Natural killer cell (primary cell): ENCODE measurements at places on chromosomes 3 and 15. TPM values are rescaled to one million over a fixed set of nuclear protein-coding genes. Genes with fewer than 3 reads are reported as not detected.

DNA sequence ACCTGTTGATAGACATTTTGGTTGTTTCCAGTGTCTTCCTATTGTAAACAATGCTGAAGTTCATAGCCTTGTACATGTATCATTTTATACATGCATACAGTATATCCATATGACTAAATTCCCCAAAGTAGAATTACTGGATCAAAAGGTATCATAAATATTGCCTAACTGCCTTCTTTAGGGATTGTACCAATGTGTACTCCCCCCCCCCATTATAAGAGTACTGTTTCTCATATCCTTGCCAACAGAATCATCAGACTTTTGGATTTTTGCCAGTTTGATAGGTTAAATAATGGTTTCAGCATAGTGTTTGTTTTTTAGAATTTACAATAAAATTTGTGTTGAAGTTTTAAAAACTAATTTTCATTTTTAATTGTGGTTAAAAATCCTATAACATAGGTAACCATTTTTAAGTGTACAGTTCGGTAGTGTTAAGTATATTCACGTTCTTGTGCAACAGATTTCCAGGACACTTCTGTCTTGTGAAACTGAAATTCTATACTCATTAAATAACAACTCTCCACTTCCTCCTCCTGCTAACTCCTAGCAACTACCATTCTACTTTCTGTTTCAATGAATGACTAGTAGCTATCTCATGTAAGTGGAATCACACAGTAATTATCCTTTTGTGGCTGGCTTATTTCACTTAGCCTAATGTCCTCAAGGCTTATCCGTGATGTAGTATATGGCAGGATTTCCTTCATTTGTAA is 30.8 kb upstream of the MAP3K13 start:
- DNase-seq, result no peak
- H3K27ac ChIP-seq, result no peak overlapping the region
- no peak overlapping the region for H3K4me3 ChIP-seq
- H3K36me3 ChIP-seq, result no peaks in the 10 kb centered on the region
- H3K4me1 ChIP-seq, result no peaks in the 10 kb centered on the region

DNA sequence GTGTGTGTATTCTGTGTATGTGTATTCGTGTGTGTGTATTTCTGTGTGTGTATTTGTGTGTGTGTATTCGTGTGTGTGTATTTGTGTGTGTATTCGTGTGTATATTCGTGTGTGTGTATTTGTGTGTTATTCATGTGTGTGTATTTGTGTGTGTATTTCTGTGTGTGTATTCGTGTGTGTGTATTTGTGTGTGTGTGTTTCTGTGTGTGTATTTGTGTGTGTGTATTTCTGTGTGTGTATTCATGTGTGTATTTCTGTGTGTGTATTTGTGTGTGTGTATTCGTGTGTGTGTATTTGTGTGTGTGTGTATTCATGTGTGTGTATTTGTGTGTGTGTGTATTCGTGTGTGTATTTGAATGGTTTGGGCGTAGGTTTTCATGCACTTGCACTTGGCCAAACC is 405.4 kb downstream of the SOX2 start:
- H3K36me3 ChIP-seq, result no peaks in the 10 kb centered on the region
- no peak overlapping the region for H3K27ac ChIP-seq

- H3K4me1 ChIP-seq, result no peaks in the 10 kb centered on the region
- H3K36me3 ChIP-seq, result no peaks in the 10 kb centered on the region
- H3K27me3 ChIP-seq, result no peaks in the 10 kb centered on the region
- H3K27ac ChIP-seq, result no peak overlapping the region
These were observed 429.5 kb downstream of the NAALADL2 start for GRCh38 chr3:175288621-175289020.

- DNase-seq, result no peak
- no peaks in the 10 kb centered on the region for H3K27me3 ChIP-seq
- H3K27ac ChIP-seq, result no peak overlapping the region
- H3K36me3 ChIP-seq, result no peaks in the 10 kb centered on the region
- peaks cover 4% of the 10 kb centered on the region for H3K4me1 ChIP-seq
These were observed 78.4 kb downstream of the AKAP13 start for GRCh38 chr15:85458764-85459163.

DNA sequence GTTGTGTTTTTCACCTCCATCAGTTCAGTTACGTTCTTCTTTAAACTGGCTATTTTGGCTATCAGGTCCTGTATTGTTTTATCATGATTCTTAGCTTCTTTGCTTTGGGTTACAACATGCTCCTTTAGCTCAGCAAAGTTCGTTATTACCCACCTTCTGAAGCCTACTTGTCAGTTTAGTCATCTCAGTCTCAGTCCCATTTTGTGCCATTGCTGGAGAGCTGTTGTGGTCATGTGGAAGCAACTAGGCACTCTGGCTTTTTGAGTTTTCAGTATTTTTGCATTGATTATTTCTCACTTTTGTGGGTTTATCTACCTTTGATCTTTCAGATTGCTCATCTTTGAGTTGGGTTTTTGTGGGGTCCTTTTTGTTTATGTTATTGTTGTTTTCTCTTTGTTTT is 151.3 kb downstream of the CFAP20DC start:
- H3K27me3 ChIP-seq, result no peaks in the 10 kb centered on the region
- H3K4me3 ChIP-seq, result no peak overlapping the region
- DNase-seq, result no peak
- H3K4me1 ChIP-seq, result peaks cover 16% of the 10 kb centered on the region
- no peaks in the 10 kb centered on the region for H3K36me3 ChIP-seq
- peak overlapping the region; percentile 58 for H3K27ac ChIP-seq

- no peak overlapping the region for H3K4me3 ChIP-seq
- H3K27me3 ChIP-seq, result no peaks in the 10 kb centered on the region
- no peak overlapping the region for H3K27ac ChIP-seq
- H3K4me1 ChIP-seq, result no peaks in the 10 kb centered on the region
- no peak for DNase-seq
These were observed 68.4 kb upstream of the GALNT15 start for GRCh38 chr3:16106050-16106449.

DNA sequence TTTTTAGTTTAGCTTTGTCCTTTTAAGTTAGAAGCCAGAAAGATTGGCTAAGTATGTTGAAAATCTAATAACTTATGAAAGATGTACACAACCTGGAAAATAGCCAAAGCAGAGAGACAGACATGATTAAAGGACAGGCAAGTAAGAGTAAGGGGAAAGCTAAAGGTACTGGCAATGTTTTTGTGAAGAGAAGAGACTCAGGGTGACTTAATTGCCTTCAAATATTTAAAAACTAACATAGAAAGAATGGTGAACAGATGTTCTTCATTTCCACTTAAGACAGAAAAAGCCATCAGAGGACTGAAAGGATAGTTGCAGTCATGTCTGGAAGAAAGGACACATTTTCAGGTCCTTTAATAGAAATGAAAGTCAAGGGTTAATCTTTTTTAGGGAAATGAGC is 68.8 kb downstream of the ZNF385D start:
- DNase-seq, result no peak
- H3K36me3 ChIP-seq, result no peaks in the 10 kb centered on the region
- no peaks in the 10 kb centered on the region for H3K27me3 ChIP-seq
- no peaks in the 10 kb centered on the region for H3K4me1 ChIP-seq
- H3K27ac ChIP-seq, result no peak overlapping the region

ROPN1 gene
- not detected for total RNA-seq

DNA sequence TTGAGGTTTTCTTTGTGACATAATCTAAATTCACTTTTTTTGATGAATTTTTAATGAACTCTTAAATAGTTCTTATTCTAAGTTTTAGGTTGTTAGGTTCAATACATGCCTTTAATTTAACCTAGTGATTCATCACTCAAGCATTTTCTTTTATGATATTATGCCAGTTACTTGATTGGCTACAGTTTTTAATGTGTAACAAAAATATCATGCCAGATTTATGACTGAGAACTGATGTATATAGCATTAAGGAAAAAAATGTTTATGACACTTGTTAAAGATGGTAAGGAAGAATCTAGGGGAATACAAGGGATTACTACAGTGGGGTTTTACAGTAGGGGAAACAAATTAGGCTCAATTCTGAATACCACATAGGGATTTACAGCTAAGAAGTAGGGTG is 103.1 kb downstream of the VGLL3 start:
- no peak overlapping the region for H3K4me3 ChIP-seq
- no peaks in the 10 kb centered on the region for H3K4me1 ChIP-seq
- DNase-seq, result no peak
- H3K36me3 ChIP-seq, result no peaks in the 10 kb centered on the region
- H3K27ac ChIP-seq, result no peak overlapping the region
- no peaks in the 10 kb centered on the region for H3K27me3 ChIP-seq

FGF7 gene
- total RNA-seq, result not detected

GRCh38 chr15:38195191-38195901 is 57.3 kb upstream of the SPRED1 start:
- no peak overlapping the region for H3K4me3 ChIP-seq
- H3K27ac ChIP-seq, result no peak overlapping the region
- no peaks in the 10 kb centered on the region for H3K36me3 ChIP-seq
- peaks cover 2% of the 10 kb centered on the region for H3K27me3 ChIP-seq
- no peaks in the 10 kb centered on the region for H3K4me1 ChIP-seq

GRCh38 chr3:46278816-46279672 is 36.8 kb downstream of the CCR3 start:
- H3K36me3 ChIP-seq, result no peaks in the 10 kb centered on the region
- H3K4me3 ChIP-seq, result no peak overlapping the region
- H3K27me3 ChIP-seq, result no peaks in the 10 kb centered on the region
- no peak for DNase-seq
- peaks cover 73% of the 10 kb centered on the region for H3K4me1 ChIP-seq

- no peaks in the 10 kb centered on the region for H3K4me1 ChIP-seq
- no peak overlapping the region for H3K27ac ChIP-seq
- no peaks in the 10 kb centered on the region for H3K27me3 ChIP-seq
- H3K4me3 ChIP-seq, result no peak overlapping the region
These were observed 5.6 kb downstream of the SERPINI1 start for GRCh38 chr3:167740961-167741587.

GRCh38 chr3:126288314-126288713 is 68.9 kb downstream of the KLF15 start:
- H3K4me1 ChIP-seq, result peaks cover 4% of the 10 kb centered on the region
- H3K4me3 ChIP-seq, result no peak overlapping the region
- peaks cover 17% of the 10 kb centered on the region for H3K27me3 ChIP-seq
- no peak for DNase-seq
- no peak overlapping the region for H3K27ac ChIP-seq

KIF7 gene
- 1.6 TPM for total RNA-seq

WDR72 gene
- not detected for total RNA-seq

CBLB gene
- total RNA-seq, result 287 TPM

GRCh38 chr3:176167272-176167671 is 1030.0 kb downstream of the TBL1XR1 start:
- H3K4me1 ChIP-seq, result no peaks in the 10 kb centered on the region
- no peak for DNase-seq
- no peaks in the 10 kb centered on the region for H3K36me3 ChIP-seq
- no peak overlapping the region for H3K27ac ChIP-seq
- H3K4me3 ChIP-seq, result no peak overlapping the region

- H3K4me1 ChIP-seq, result no peaks in the 10 kb centered on the region
- H3K27ac ChIP-seq, result no peak overlapping the region
- no peak overlapping the region for H3K4me3 ChIP-seq
- no peak for DNase-seq
These were observed 307.6 kb upstream of the LRRFIP2 start for GRCh38 chr3:37481982-37482381.

- DNase-seq, result no peak
- H3K27ac ChIP-seq, result no peak overlapping the region
- H3K36me3 ChIP-seq, result no peaks in the 10 kb centered on the region
- no peak overlapping the region for H3K4me3 ChIP-seq
These were observed 2.0 kb downstream of the SRGAP3 start for GRCh38 chr3:9247361-9247940.

DNA sequence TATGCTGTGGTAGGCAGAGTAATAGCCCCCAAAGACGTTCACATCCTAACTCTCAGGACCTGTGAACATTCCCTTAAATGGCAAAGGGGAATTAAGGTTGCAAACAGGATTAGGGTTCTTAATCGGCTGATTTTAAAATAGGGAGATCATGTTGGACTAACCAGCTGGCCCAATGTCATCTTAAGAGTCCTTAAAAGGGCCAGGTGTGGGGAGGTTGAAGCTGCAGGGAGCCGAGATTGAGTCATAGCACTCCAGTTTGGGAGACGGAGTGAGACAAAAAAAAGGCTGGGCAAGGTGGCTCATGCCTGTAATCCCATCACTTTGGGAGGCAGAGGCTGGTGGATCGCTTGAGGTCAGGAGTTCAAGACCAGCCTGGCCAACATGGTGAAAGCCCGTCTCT is 1.6 kb upstream of the FLNB start:
- no peak for DNase-seq
- no peak overlapping the region for H3K27ac ChIP-seq
- H3K36me3 ChIP-seq, result no peaks in the 10 kb centered on the region
- peaks cover 25% of the 10 kb centered on the region for H3K4me1 ChIP-seq
- H3K4me3 ChIP-seq, result no peak overlapping the region

INKA1 gene
- total RNA-seq, result not detected

SH2D7 gene
- total RNA-seq, result not detected

DNA sequence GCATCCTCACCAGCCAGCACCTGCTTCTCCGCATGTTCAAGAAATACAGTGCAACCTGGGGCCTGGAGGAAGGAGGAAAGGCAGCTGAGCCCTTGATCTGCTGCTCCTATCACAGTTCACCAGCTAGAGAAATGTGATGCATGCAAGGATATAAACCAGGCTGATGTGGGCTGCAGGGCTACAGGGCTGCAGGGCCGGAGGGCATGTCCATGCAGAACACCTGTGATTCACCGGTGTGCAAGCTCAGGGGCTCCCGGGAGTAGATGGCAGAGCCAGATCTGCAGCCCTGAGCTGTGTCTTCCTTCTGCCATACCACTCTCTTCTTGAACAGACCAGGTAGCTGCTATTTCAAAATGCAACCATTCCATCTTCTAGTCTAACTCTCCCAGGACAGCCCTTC is 84.9 kb downstream of the HMG20A start:
- H3K27ac ChIP-seq, result no peak overlapping the region
- peaks cover 6% of the 10 kb centered on the region for H3K4me1 ChIP-seq
- DNase-seq, result no peak
- H3K4me3 ChIP-seq, result no peak overlapping the region
- H3K36me3 ChIP-seq, result no peaks in the 10 kb centered on the region

ALG3 gene
- total RNA-seq, result 20.4 TPM

DNA sequence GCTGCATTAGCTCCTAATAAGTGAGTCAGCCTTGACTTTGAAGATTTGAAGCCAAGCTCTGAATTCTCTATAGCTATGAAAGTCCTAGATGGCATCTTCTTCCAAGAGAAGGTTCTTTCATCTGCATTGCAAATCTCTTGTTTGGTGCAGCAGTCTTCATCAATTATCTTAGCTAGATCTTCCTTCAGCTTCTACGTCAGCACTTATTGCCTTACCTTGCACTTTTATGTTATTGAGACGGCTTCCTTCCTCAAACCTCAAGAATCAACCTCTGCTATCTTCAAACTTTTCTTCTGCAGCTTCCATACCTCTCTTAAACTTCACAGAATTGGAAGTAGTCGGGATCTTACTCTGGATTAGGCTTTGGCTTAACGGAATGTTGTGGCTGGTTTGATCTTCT is 167.6 kb downstream of the SCAPER start:
- no peak for DNase-seq
- no peak overlapping the region for H3K4me3 ChIP-seq
- no peaks in the 10 kb centered on the region for H3K4me1 ChIP-seq
- H3K27ac ChIP-seq, result no peak overlapping the region

- DNase-seq, result no peak
- H3K27ac ChIP-seq, result no peak overlapping the region
- no peaks in the 10 kb centered on the region for H3K36me3 ChIP-seq
These were observed 6.8 kb downstream of the GATM start for GRCh38 chr15:45371546-45371945.

SLC2A2 gene
- total RNA-seq, result not detected

GRCh38 chr3:155312781-155313180 is 19.3 kb upstream of the STRIT1 start:
- H3K27me3 ChIP-seq, result no peaks in the 10 kb centered on the region
- H3K27ac ChIP-seq, result no peak overlapping the region
- DNase-seq, result no peak

- no peaks in the 10 kb centered on the region for H3K27me3 ChIP-seq
- H3K27ac ChIP-seq, result no peak overlapping the region
- H3K4me1 ChIP-seq, result no peaks in the 10 kb centered on the region
- no peak for DNase-seq
These were observed 13.3 kb upstream of the DRD3 start for GRCh38 chr3:114192136-114192535.

DGKG gene
- total RNA-seq, result 0.25 TPM
